ENCODE measurements at places on chromosomes 1 and 21. TPM values are rescaled to one million over a fixed set of nuclear protein-coding genes. Genes with fewer than 3 reads are reported as not detected.

DNA sequence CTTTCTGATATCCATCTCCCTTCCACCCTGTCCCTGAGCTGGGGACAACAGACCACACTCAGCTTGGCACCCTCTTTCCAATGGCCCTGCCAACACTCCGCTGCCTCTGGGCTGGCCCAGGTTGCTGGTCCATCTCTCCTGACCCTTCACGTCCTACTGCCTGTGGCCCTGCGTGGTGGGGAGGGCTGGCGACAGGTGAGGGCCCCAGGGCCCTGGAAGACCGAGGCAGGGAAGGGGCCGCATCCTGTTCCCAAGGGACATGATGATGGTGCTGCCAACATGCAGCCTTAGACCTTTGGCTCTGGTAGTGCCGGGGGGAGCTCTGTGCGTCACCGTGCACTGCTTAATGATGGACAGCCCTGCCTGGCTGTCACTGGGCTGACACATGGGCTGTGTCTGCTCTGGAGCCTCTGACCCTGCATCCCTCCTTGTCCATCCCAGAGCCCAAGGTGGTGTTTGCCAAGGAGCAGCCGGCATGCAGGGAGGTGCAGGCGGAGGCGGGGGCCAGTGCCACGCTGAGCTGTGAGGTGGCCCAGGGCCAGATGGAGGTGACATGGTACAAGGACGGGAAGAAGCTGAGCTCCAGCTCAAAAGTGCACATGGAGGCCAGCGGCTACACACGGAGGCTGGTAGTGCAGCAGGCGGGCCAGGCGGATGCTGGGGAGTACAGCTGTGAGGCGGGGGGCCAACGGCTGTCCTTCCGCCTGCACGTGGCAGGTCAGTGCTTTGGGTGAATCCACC lies 65.2 kb downstream of the OBSCN start:
- no peak for DNase-seq

DNA sequence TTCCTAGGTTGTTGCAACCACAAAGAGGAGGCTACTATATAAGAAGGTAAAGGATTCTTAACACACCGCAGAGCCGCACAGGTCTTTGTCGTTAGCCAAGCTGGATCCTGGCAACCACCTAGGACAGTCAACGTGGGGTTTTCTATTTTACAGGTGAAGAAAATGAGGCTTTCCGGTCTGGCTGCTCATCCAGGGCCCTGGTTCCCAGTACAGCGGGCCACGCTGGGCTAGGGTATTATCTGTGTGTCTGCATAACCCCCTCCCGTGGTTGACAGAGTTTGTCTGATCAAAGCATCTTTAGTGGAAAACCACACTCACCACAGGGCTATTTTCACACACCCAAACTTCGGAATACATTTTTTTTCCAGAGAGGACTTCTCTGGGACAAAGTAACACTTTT lies 39.0 kb upstream of the PDE9A start:
- DNase-seq: peak; percentile 63

Gene LY9
- 163 TPM for polyA plus RNA-seq

GRCh38 chr1:79478160-79478559 lies 471.6 kb upstream of the ADGRL4 start:
- DNase-seq: no peak

- no peak for DNase-seq
These were observed 45.3 kb upstream of the MCOLN3 start for GRCh38 chr1:85093644-85094043.

Gene XCL2
- 1.4 TPM for polyA plus RNA-seq

DNA sequence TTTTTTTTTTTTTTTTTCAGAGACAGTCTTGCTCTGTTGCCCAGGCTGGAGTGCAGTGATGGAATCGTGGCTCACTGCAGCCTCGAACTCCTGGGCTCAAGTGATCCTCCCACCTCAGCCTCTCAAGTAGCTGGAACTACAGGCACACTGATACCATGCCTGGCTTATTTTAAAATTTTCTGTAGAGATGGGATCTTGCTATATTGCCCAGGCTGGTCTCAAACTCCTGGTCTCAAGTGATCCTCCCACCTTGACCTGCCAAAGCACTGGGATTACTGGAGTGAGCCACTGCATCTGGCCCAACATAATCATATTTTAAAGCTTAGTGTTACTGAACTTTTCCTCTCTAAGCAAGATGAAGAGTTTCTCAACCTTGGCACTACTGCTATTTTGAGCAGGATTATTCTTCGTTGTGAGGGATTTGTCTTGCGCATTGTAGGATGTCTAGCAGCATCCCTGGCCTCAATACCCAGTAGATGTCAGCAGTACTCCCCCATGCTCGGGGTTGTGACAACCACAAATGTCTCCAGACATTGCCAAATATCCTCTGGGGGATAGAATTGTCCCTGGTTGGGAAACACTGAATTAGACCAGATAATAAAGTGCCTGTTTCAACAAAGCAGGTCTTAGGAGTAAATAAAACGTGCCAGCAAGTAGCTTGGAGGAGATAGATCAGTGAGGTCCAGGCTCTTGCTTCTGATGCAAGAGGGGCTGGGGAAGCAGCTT lies 15.1 kb upstream of the THRAP3 start:
- DNase-seq: no peak

- no peak for DNase-seq
These were observed 157.8 kb downstream of the ATG4C start for GRCh38 chr1:62941780-62942179.

- DNase-seq: no peak
These were observed 394.8 kb downstream of the PRDM2 start for GRCh38 chr1:14094611-14095400.

GRCh38 chr1:181405584-181405983 lies 77.7 kb upstream of the CACNA1E start:
- DNase-seq: no peak

- no peak for DNase-seq
These were observed 40.6 kb upstream of the RAB4A start for GRCh38 chr1:229230140-229230892.

GRCh38 chr21:45592626-45593134 lies 50.4 kb upstream of the SLC19A1 start:
- DNase-seq: no peak

DNA sequence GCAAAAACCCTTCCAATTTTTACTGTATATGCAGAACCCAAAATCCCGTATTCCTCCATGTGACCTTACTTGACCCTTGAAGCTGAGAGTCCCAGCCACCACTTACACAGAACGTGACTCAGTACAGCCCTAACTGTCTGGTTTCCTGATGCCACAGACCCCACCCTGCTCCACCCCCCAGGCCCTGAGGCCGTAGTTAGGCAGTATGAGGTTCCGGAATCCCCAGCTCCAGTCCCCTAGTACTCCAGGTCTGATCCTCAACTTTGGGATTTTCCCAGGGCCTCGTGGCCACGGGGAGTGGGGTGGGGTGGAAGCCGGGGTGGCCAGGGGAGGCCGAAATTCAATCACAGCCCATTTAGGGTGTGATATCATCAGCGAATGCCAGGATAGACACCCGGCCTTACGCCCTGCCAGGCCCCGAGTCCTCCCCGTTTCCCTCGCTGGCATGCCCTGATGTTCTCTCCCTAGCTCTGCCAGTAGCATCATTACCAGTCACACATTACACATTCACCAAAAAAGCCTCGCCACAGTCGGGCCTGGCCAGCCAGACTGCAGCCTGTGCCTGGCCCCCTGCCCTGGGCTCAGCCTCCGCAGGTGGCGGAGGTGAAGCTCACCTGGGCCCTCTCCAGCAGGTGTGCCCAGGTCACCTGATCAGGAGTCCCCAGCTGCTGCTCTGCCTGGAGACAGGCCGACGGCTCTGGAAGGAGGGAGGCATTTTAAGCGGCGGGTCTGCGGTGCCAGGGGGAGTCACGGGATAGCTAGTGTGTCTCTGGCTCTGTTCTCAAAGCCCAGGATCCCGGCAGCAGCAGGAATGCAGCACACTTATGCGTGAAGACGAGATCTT lies 70.8 kb downstream of the SCCPDH start:
- DNase-seq: no peak

DNA sequence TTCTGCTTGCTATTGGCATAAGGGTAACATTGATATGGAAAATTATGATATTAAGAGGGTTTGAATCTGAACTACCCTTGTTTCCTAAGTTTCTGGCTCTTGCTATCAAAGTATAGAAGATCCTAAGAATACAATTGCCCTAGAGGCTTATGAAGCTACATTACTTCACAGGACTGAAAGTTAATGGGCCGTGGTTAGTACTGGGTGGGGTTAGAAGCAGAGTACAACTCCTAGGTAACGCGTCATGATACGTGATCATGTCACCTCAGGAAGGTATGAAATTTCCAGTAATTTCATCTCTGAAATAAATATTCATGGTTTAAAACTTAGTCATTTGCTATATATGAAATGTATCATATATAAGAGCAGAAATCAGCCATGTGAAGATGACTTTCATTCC lies 743.8 kb upstream of the NEGR1 start:
- DNase-seq: no peak

Gene LMOD1
- not detected for polyA plus RNA-seq

DNA sequence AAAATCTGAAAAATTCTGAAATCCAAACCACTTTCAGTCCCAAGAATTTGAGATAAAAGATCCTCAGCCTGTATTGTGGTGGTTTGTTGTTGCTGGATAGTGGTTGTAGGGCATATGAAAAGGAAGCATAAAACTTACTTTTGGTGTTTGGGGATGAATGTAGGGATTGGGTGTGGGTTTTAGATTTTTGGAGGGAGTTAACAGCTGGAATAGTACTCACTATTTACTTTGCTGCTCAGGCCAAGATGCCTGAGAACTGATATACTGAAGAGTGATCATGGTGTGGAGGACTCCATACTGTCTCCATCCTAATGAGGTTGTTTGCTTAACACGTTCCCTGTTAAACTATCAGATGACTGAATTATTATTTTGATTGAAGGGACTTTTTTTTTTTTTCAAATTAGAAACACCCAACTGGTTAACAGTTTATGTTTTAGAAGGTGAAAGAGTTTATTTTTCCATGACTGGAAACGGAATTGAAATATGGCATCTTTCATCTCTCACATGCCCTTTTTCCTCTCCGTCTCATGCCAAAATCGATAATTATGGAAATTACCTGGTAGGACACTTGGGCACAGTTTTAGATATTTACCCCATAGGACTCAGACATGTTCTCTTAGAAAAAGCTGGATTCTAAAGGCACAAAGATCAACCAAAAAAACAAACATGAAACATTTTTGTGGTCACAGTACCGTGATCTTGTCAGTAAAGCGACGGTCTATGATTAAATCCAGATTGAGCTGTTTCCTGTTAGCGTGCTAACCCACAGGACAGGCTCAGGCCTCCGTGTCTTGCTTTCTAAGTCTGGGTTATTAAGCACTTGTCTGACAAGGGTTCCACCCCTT lies 37.3 kb downstream of the RGL1 start:
- no peak for DNase-seq

- DNase-seq: no peak
These were observed 154.5 kb upstream of the ADGRL4 start for GRCh38 chr1:79161077-79161476.

Gene LPGAT1
- polyA plus RNA-seq: 31.0 TPM

DNA sequence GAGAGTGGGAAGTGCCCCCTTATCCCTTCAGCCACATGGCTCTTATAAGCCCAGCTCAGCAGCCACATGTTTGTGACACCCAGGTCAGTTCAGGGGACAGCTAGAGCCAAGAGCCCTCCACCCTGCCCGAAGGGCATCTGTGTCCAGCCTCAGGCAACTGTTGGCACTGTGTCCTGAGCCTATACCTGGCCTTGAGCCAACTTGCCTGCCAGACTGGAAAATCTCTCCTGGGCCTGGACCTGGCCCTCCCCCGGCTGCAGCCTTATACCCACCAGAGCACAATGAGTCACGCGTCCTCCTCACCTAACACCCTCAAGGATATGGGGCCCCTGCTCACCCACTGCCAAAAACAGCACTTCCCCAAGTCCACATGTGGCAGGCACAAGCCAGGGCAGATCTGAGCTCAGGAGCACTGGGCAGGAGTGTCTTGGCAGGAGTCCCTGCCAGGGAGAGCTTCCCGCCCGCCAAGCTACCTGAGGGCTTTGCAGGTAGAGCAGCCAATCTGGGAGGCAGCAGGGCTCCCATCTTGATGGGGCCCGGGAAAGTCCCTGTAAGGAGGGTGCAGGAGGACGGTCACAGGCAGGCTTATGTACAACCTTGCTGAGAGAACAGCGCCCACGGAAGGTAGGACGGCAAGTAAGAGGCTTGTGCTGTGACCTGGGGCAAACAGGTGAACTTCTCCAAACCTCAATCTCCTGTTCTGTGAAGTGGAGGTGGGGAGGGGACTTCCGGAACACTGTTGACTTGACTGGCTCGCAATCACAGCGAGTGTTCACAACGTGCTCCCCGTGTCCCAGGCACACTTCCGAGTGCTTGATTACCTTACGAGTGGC lies 19.8 kb upstream of the HSPG2 start:
- peak; percentile 73 for DNase-seq

GRCh38 chr1:174789399-174789798 lies 210.3 kb upstream of the CACYBP start:
- DNase-seq: no peak

DNA sequence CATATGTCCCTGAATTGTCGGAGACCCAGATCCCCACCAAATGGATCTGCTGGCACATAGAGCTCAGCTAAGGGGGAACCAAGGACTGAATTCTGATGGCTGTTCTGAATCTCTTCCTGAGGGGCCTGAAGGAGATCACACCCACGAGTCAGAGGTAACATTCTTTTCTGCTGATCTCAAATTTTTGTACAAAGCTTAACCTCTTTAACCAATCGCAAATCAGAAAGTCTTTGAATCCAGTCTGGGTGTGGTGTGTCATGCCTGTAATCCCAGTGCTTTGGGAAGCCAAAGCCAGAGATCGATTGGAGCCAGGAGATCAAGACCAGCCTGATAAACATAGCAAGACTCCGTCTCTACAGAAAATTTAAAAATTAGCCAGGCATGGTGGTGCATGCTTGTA lies 62.8 kb upstream of the PRRC2C start:
- no peak for DNase-seq

Gene FCMR
- polyA plus RNA-seq: 493 TPM

Gene UTS2
- polyA plus RNA-seq: 0.33 TPM

Gene LAX1
- polyA plus RNA-seq: 36.7 TPM

Gene KIAA0040
- 36.2 TPM for polyA plus RNA-seq

Gene AKNAD1
- not detected for polyA plus RNA-seq

GRCh38 chr1:23177438-23178380 lies 9.1 kb upstream of the LUZP1 start:
- DNase-seq: peak; percentile 30

DNA sequence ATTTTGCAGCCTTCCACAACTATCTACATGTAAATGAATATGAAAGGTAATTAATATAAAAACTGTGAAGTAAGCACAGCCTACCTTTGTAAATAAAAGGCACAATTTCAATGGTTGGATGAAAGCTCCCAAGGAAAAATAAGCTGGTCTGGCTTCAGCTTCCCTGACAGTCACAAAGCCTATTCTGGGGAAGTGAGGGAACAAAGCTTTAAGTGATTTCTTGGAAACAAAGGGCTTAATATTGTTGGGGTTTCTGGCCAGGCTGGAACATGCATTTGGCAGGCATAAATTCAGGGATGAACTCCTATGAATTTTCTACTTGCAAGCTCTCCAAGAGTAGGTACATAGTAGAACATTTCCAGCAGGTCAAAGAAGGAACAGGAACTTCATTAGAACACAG lies 17.3 kb downstream of the BCAS2 start:
- DNase-seq: no peak

- DNase-seq: no peak
These were observed 97.1 kb downstream of the VAV3 start for GRCh38 chr1:107867897-107868296.

Measured in CD4-positive, alpha-beta memory T cell (primary cell).